ENCODE measurements at places on chromosomes 5 and 9.

DNA sequence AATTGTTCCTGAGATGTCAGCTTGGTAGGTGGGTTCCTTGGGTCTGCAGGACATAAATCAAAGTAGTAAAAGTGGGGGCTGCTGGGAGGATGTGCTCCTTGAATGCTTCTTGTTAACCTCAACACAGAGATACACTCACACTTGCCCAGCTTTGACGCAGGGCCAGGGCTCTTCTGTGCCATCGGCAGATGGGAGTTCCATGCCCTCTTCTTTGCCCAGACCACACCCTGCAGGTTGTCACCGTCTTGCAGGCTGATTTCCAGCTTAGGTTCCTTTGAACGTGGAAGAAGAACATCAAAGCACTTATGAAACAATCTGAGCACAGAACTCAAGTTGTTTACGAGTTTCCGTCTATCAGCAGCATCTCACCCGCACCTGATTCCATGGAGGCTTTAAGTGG lies 11.0 kb downstream of the DBH start:
- no peaks in the 10 kb centered on the region for H3K4me1 ChIP-seq
- DNase-seq: no peak
- no peaks in the 10 kb centered on the region for H3K36me3 ChIP-seq
- no peaks in the 10 kb centered on the region for H3K27me3 ChIP-seq

DNA sequence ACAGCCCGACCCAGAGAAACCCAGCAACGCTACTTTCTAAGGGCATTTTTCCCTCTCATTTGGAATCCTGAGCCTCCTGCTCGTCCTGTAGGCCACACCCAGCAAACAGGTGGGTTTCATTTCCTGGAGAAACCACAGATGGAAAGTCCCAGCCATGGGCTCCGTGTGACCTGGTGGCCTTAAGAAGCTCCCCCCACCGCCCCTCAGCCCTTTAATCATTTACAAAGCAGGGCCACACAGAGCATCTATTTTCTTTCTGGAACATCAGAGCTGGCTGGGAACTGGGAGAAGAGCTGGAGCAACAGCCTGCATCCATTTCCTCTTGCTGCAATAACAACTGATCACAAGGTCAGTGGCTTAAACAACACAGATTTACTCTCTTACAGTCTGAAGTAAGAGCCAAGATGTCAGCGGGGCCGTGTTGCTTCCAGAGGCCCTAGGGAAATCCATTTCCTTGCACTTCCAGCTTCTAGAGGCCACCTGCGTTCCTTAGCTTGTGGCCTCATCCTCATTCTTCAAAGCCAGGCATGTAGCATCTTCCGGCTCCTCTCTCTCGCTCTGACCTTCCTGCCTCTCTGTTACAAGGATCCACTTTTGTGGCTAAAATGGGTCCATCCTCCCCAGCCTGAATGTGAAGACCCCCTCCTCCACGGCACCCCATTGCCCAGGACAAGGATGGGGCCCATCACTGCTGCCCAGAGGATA lies 40.5 kb downstream of the C9orf50 start:
- no peak overlapping the region for H3K27ac ChIP-seq
- no peaks in the 10 kb centered on the region for H3K4me1 ChIP-seq
- DNase-seq: no peak

GRCh38 chr5:24621792-24622191 lies 23.0 kb downstream of the CDH10 start:
- no peak overlapping the region for H3K27ac ChIP-seq
- no peaks in the 10 kb centered on the region for H3K27me3 ChIP-seq
- H3K4me3 ChIP-seq: no peak overlapping the region

DNA sequence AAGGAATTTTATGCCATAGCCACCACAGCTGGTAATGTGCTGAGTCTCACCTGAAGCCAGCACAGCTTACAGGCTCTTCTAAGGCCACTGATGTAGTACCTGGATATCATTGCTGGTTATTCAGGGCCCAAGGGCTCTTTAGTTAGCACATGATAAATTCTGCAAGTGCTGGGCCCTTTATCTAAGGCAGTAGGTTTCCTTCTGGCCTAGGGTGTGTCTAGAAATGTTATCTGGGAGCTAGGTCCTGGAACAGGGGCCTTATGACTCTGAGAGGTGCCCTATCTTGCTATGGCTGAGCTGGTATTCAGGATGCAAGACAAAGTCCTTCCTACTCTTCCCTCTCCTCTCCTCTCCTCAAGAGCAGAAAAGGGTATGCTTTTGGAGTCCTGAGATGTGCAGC lies 1424.5 kb upstream of the NUDT12 start:
- H3K36me3 ChIP-seq: no peaks in the 10 kb centered on the region
- H3K4me3 ChIP-seq: no peak overlapping the region
- H3K27me3 ChIP-seq: no peaks in the 10 kb centered on the region
- no peak overlapping the region for H3K27ac ChIP-seq
- no peak for DNase-seq
- H3K4me1 ChIP-seq: no peaks in the 10 kb centered on the region

GRCh38 chr9:127183814-127184582 lies 61.6 kb upstream of the ANGPTL2 start:
- no peak overlapping the region for H3K27ac ChIP-seq
- DNase-seq: no peak
- H3K27me3 ChIP-seq: no peaks in the 10 kb centered on the region

- no peaks in the 10 kb centered on the region for H3K27me3 ChIP-seq
- no peak for DNase-seq
- no peak overlapping the region for H3K4me3 ChIP-seq
- no peaks in the 10 kb centered on the region for H3K4me1 ChIP-seq
- H3K27ac ChIP-seq: no peak overlapping the region
Observed at GRCh38 chr9:36847781-36848673, 186.0 kb downstream of the PAX5 start.

GRCh38 chr9:36665387-36665786 lies 92.7 kb downstream of the MELK start:
- H3K27ac ChIP-seq: no peak overlapping the region
- no peaks in the 10 kb centered on the region for H3K36me3 ChIP-seq
- no peaks in the 10 kb centered on the region for H3K4me1 ChIP-seq

DNA sequence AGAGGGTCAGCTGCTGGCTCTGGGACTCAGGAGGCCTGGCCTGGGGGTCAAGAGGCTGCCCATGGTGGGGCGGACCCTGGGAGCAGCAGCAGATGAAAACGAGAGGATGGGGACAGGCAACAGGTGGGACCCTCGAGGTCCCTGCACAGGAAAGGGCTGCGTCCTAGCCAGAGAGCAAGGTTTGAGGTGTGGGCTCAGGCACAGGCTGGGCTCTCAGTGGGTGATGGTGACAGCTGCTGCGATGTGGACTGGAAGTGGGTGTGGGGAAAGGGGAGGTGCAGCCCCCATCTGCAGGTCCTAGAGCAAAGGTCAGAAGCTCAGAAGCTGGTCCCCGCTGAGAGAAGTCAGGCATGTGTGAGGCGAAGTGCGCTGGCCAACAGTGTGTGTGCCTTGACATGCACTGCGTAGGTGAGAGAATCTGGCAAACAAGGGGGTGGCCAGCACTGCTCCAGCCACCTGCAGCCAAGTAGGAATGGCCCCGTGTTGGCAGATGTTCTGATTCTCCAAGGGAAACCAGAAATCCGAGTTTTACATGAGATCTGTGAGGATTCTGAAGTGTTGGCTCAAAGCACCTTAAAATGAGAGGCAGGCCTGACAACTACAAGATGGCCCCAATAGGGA lies 85.7 kb downstream of the COL23A1 start:
- H3K27me3 ChIP-seq: no peaks in the 10 kb centered on the region
- DNase-seq: no peak
- H3K27ac ChIP-seq: no peak overlapping the region
- no peaks in the 10 kb centered on the region for H3K4me1 ChIP-seq
- H3K36me3 ChIP-seq: no peaks in the 10 kb centered on the region
- no peak overlapping the region for H3K4me3 ChIP-seq

DNA sequence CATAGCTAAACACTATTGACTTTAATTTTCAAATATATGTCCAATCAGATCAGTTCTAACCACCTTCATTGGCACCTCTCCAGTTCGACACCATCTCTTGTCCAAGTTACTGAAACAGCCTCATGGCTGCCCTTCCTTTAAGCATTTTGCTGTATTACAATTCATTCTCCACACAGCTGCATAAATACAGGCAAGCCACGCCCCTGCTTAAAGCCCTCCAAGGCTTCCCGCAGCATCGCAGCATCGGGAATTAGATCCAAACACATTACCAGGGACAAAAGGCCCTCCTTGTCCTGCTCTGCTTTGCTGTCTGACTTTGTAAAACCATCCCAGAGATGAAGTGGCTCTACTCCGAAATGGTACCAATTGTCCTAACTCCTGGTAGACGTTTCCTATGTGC lies 75.1 kb upstream of the RAI14 start:
- H3K4me3 ChIP-seq: no peak overlapping the region
- H3K27ac ChIP-seq: no peak overlapping the region
- no peaks in the 10 kb centered on the region for H3K27me3 ChIP-seq
- DNase-seq: no peak
- no peaks in the 10 kb centered on the region for H3K36me3 ChIP-seq

GRCh38 chr9:18127499-18127875 lies 346.5 kb upstream of the ADAMTSL1 start:
- H3K4me3 ChIP-seq: no peak overlapping the region
- no peaks in the 10 kb centered on the region for H3K36me3 ChIP-seq
- H3K27me3 ChIP-seq: no peaks in the 10 kb centered on the region
- H3K4me1 ChIP-seq: no peaks in the 10 kb centered on the region

GRCh38 chr5:179439181-179439985 lies 94.1 kb upstream of the ADAMTS2 start:
- H3K27me3 ChIP-seq: no peaks in the 10 kb centered on the region
- H3K4me1 ChIP-seq: no peaks in the 10 kb centered on the region
- DNase-seq: no peak

Data from adrenal gland (tissue), 19 donors.